ENCODE measurements at places on chromosomes 3 and 15. TPM values are rescaled to one million over a fixed set of nuclear protein-coding genes. Genes with fewer than 3 reads are reported as not detected.

Gene SEMA3B
- 7.5 TPM for total RNA-seq

Gene SOX2
- 0.87 TPM for total RNA-seq

Gene CYP11A1
- not detected for total RNA-seq

Gene LRRN1
- total RNA-seq: not detected

Gene RETNLB
- total RNA-seq: not detected

Gene PPM1M
- total RNA-seq: 3.0 TPM
